DMS53 (cell line): ENCODE measurements at places on chromosomes 2 and 18.

DNA sequence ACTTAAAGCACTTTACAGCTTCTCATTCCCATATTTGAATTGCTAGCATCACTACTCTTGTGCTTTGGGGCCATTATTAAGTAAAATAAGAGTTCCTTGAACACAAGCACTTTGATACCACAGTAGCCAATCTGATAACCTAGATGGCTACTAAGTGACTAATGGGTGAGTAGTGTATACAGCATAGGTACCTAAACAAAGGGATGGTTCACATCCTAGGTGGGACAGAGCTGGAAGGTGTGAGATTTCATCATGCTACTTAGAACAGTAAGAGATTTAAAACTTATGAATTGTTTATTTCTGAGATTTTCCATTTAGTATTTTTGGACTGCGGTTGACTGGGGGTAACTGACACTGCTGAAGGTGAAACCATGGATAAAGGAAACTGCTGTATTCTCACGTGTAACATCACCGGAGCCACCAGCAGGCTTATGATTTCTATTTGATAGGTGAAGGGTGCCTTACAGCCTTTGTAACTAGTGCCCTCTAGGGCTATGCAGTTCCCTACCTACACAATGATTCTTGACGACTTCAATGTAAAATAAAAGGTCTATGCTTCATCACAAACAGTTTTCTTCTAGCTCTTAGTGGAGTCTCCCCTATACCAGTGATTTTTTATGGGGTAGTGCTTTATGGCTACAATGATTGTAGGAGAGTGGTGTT is 22.1 kb upstream of the CRIM1 start:
- peak; percentile 29 for DNase-seq

DNA sequence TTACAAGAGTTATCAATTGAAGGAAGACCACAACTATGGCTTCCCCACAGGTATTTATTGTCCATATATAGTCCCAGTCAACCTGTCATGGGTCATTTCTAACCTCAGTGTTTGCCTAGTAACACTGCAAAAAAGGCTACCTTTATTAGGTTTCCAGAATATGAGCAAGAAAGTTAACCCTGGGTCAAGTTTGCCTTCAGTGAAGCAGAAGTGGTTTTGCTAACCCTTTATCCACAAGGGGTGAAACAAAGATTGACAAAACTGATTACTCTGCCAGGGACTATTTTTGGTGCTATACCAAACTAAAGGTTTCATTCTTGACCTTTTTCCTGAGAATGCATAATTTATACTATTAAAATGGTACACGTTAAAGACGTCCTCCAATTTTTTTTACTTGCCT is 28.8 kb downstream of the SP100 start:
- DNase-seq, result no peak

- DNase-seq, result no peak
Observed at GRCh38 chr2:128492966-128493811, 174.5 kb upstream of the HS6ST1 start.

DNA sequence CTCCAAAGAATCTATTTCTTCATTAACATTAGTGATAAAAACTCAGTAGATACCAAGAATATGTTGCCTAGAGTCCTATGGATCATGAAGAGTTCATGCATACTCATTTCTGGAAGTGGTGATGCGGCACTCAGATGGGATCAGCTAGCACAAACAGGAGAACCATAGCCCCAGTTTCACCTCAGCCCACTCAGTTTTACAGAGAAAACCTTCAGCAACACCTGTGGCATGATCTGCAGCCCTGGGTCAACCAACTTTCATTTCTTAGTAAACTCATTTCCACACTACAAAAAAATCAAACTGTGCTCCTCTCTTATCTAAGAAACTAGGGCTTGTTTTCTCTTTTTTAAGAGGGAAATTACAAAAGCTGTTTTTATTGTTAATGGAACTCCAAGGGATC is 569.4 kb downstream of the CCDC85A start:
- DNase-seq, result no peak

DNA sequence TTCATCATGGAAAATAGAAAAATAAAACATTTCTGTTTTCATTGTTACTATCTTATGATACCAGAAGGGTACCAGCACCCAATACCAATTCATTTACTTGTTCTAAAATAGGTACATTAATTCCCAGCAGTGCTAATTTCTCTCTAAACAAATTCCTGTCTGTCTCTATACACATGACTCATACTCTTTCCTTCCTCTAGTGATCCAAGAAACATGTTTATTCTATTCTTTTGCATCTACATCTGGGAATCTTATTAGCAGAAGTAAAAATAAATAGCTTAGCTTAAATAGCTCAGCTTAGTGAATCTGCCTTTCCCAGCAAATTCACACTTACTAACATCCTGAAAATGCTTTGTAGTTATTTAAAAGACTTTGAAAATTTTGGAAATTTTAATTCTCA is 84.5 kb upstream of the MAPRE2 start:
- peak; percentile 13 for DNase-seq

DNA sequence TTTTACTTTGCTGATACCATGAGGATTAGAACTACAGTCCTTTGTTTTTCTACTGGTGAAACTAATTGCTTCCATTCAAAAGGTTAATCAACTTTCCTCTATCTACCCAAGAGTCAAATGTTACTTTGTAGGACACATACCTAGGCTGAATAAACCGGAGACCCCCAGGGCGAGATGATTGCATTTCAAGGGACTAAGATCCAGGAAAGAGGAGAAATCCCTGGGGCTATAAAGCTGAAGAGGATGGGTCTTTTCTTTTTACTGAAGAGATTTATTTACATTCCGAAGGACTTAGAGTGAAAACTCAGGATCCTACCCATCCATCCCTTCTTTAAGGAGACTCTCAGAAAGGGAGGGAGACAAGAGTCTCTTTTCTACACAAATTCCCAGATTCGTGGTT is 331.9 kb downstream of the CDH19 start:
- DNase-seq, result no peak

- no peak for DNase-seq
Observed at GRCh38 chr2:104280216-104280615, 573.7 kb upstream of the POU3F3 start.

- no peak for DNase-seq
Observed at GRCh38 chr2:240134956-240135520, 1.1 kb downstream of the COPS9 start.

DNA sequence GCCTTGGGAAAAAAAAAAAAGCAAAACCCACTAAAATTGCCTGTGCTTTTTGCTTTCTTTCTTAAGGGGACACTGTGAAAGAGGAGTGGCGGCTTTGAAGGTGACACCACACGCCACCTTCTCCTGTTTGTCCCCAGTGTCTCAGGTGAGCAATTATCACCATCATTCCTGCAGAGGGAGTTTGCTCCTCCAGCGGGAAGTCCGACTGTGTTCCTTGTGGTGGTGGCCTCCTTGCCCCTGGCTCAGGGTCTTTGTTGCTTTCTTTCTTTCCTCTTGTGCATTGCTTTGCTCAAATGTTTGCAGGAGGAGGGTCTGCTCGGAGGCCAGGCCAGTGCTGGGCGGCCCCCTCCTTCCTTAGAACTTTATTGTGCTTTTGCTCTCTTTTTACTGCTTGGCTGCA is 164.3 kb upstream of the CXCR4 start:
- no peak for DNase-seq

DNA sequence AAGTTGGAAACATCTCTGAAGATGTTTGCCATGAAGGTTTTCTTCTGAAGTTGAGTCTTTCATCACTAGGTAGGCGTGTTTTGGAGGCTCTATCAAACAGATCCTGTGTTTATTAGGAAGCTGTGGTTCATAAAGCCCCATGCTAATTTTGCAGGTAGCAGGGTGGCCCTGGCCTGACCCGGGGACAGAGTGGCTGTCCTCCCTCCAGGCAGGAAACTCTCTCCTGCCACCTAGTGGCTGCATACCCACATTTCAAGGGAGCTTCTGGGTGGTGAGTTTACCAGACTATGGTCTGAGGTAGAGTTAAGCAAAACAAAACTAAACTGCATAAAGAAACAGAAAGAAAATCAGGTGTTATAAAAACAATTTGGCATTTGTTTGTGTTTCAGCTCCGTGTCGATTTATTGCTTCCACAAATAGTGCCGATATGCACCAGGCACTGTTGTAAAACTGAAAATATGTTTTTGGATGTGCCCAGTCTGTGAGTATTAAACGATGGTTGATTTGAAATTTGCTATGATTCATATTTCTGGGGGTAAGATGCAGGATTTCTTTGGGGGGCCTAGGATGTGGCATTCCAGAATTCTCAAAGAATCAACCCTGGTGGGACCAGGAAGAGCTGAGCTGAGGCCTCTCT is 26.0 kb upstream of the IL37 start:
- DNase-seq, result peak; percentile 90

DNA sequence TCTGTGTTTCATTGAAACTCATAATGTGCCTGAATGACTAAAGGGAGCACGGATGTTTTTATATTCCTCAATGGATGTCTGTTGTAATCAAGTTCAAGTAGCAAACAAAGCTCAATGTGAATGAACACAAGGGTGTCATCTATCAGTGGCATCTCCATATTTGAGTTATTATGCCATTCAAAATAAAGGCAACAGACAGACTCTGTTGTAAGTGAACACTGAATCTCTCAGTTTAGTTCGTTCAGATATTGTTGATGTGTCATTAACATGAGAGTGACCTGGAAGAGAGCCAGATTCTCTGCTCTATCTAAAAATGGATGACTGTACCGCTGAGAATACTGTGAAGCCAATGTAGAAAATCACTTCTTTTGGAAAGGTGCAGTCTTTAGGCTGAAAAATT is 118.7 kb downstream of the NUP35 start:
- peak; percentile 75 for DNase-seq

DNA sequence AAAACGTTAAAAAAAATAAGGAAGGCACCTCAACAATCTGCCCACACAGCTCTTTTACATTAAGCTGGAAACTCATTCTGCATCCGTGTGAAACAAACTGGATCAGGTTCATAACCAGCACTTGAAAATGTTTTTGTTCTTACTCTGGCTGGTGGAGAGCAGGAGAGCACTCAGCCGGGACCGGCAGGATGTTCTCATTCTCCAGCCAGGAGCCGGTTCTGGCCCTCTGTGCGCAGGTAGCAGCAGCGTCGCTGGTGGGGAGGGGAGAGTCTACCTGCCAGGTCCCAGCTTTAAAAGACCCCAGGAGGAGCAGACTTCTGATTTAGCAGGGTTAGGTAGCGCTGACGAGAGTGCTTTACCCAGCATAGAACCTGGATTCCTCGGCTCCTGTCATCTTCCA is 834.9 kb upstream of the SALL3 start:
- DNase-seq, result no peak

- peak; percentile 46 for DNase-seq
Observed at GRCh38 chr2:228535396-228535795, 353.9 kb upstream of the SPHKAP start.

GRCh38 chr2:74235041-74235440 is 36.6 kb downstream of the MTHFD2 start:
- DNase-seq, result no peak

- DNase-seq, result no peak
Observed at GRCh38 chr2:171524018-171524401, 1.7 kb downstream of the CYBRD1 start.

- DNase-seq, result no peak
Observed at GRCh38 chr2:43165378-43166069, 60.9 kb downstream of the ZFP36L2 start.

- DNase-seq, result peak; percentile 79
Observed at GRCh38 chr2:28359222-28360057, 33.2 kb upstream of the FOSL2 start.

GRCh38 chr2:31969178-31969577 is 41.6 kb downstream of the MEMO1 start:
- DNase-seq, result no peak

DNA sequence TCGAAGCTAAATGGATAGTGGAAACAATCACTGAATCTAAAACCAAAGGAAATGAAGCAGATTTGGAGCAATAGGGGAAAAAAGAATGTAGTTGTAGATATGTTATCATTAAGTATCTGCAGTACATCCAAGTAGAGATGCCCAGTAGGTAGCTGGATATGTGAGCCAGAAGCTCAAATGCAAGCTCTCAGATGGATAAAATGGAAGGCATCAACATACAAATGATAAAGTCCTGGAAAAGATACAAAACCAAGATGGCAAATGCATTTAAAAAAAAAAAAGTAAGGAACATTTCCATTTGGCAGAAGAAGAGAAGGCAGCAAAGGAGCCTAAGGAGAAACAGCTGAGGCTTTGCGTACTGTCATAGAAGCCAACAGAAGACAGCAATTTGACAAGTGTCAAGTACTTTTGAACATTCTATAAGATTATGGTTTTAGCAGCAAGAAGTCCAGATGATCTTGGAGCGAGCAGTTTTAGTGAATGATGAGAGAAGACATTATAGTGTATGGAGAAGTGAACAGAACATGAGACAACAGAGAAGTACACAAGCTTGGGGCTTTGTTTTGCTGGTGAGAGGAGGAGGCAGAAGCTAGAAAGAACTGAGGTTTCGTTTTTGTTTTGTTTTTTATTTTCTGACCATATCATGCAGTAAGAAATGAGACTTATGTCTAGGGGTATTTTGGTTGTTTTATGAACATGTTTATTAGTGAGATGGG is 18.3 kb downstream of the ROCK2 start:
- DNase-seq, result no peak

DNA sequence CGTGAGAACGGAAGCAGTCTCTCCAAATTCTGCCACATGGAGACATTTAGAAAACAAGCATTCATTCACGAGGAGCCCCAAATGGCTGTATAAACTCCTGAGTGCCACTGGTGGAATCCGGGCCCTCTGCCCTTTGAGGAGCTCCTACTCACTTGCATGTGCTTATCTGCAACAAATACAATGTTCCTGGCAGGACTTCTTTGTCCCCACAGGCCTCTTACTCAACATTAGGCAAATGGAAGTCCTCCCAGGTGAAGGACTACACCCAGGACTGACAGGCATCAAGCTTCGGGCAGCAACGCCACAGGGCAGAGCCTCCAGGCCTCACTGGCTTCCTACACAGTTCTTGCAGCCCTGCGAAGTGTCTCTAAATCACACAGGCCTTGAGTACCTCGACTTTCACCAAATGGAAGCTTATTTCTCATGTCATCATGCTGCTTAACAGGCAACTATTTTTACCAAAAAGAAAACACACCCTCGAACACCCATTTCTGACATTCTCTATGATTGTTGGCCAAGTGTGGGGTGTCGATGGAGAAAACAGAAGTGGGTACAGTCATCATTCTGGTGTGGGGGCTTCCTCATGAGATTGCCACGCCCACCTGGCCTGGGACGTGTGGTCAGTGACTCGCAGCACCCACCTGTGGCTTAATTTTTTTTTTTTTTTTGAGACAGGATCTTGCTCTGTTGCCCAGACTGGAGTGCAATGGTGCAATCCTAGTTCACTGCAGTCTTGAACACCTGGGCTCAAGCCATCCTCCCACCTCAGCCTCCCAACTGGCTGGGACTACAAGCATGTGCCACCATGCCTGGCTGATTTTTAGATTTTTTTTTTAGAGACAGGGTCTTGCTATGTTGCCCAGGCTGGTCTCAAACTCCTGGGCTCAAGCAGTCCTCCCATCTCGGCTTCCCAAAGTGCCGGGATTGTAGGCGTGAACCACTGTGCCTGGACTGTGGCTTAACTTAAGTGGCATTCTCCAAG is 186.8 kb upstream of the GLI2 start:
- no peak for DNase-seq
